GDM1 (cell line): ENCODE measurements at places on chromosomes 7 and 10.

DNA sequence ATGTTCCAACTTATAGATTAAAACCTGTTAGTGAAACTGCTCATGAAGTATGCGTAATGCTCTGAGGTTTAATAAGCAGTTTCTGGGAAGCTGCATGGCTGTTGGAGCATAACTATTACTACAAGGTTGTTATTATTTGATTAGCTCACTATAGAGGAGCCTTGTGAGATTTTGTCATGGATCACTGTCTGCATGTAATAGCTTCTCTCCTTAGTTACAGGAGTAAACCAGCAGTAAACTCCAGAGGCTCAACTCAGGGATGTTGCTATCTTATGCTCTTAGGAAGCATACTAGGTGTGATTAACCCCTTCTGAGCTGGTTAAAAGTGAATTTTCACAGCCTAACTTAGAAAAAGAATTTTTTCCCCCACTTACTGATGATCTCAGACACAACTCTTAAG, 63.6 kb upstream of the IFRD1 start:
- DNase-seq: no peak

DNA sequence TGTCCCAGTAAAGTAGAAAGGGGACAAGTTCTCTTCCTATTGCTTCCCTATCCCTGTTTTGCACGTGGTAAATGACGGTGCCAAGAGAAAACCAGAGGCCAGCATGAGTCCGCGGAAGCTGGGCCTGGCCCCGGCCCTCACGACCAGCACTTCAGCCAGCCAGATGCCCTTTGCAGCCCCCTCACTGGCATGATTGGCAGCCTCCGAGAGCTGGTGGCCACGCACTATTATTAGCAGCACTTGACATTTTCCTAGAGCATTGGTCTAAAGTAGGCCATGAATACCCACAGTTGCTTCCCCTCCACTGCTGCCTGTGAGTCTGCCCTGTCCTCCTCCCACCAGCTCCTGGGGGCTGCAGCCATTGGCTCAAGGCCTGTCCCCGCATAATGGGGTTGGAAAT, 369.1 kb downstream of the PLXNA4 start:
- DNase-seq: no peak

GRCh38 chr10:1029838-1030237, 4.2 kb upstream of the IDI2 start:
- no peak for DNase-seq

GRCh38 chr7:24817339-24817738, 60.1 kb upstream of the GSDME start:
- no peak for DNase-seq

DNA sequence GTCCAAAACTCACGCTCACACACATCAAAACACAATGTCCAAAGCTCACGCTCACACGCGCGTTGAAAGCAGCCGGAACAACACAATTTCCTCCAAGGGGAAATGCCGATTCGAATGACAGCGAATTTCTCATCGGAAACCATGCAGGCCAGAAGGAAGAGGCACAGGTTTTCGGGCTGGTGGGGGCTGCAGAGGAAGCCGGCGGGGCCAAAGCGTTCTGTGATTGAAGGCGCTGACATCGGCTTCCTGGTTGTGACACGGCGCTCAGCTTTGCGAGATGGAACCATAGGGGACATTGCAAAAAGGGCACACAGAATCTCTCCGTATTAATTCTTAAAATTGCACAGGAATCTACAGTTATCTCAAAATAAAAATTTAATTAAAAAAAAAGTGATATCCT, 61.3 kb downstream of the FOXL3 start:
- DNase-seq: no peak

- DNase-seq: no peak
These were observed 10.6 kb upstream of the DNMBP start for GRCh38 chr10:100020142-100020885.

- no peak for DNase-seq
These were observed 73.4 kb upstream of the LAMB4 start for GRCh38 chr7:108203537-108203936.

DNA sequence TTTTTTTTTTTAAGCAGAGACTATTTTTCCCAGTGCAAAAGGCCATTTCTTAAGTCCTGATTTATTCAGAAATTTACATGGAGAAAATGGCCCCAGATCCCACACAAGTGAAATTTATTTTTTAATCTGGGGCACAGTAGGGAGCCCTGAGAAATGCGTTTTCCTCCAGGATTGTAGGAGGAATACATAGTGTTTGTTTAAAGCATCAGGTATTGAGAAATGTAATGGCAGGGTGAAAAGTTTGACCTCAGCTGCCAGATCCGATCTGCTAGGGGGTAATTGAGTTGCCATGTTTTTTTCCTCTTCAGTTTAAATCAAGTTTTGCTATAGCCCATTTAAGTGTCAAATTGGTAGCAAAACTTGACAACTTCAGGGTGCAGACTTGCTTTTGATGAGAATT, 110.0 kb downstream of the LRMDA start:
- no peak for DNase-seq

DNA sequence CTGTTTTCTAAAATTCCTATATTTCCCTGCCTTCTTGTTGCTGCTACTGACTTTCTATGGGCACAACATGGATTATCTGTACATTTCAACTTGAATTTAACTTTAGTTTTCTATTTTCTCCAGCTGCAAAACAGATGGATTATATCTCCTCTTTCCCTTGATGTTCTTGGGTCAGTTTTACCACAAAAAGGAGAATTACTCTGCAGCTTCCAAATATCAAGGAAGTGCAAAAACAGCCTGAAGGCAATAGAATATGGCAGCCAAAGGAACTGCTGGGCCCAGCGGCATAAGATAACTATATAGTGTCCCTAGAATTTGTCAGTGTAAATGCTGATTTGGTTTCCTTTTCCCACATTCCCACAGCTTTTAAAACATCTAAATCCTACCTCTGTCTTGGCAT, 29.1 kb downstream of the CPED1 start:
- DNase-seq: no peak

GRCh38 chr10:3807928-3808496, 23.0 kb upstream of the KLF6 start:
- no peak for DNase-seq

GRCh38 chr7:126083014-126083413, 1153.4 kb upstream of the POT1 start:
- no peak for DNase-seq

DNA sequence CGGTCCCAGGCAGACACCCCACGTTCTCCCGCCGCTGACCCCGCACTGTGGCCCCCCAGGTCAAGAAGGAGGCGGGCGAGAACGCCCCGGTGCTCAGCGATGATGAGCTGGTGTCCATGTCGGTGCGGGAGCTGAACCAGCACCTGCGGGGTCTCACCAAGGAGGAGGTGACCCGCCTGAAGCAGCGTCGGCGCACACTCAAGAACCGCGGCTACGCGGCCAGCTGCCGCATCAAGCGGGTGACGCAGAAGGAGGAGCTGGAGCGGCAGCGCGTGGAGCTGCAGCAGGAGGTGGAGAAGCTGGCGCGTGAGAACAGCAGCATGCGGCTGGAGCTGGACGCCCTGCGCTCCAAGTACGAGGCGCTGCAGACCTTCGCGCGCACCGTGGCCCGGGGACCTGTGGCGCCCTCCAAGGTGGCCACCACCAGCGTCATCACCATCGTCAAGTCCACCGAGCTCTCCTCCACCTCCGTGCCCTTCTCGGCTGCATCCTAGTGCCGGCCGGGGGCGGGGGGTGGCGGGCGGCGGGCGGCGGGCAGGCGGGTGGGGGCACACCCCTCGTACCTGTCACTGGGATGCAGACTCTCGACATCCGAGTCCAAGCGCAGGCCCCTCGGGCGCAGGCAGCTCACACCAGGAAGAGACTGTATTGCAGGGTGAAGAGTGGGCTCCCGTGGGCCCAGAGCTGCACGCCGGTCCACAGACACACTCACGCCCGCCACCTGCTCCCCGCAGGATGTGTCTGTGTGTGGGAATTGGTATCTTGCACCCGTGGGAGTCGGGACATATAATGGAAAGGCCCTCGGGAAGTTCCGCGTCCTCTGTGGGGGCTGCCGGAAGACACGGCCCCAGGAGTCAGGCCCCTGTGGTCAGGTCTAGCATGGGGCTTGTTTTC, 9.6 kb downstream of the MAFK start:
- no peak for DNase-seq

DNA sequence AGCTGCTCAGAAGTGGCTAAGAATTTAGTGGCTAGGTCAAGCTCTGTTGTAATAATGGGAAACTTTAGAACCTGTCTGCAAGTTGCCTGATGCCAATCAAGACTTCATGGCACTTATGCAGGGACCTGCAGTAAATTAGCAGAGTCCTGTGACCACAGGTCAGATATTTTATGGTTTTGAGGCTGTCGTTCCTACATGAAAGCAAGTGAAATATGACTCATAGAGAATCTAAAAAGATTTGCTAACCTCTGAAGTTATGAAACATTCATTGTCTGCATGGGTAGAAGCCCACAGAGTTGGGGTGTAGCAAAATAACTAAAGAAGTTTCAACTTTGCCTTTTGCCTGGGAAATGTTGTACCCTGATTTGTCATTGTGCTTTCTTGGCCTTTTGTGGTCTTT, 32.3 kb downstream of the SLC39A12 start:
- no peak for DNase-seq

GRCh38 chr7:147196481-147196880, 1079.9 kb downstream of the CNTNAP2 start:
- DNase-seq: no peak

- DNase-seq: no peak
These were observed 80.8 kb downstream of the PPP1R17 start for GRCh38 chr7:31767686-31768358.

GRCh38 chr10:91162495-91163268, 57.8 kb upstream of the PCGF5 start:
- peak; percentile 35 for DNase-seq

- DNase-seq: no peak
These were observed 6.5 kb downstream of the SNX8 start for GRCh38 chr7:2307690-2308107.

DNA sequence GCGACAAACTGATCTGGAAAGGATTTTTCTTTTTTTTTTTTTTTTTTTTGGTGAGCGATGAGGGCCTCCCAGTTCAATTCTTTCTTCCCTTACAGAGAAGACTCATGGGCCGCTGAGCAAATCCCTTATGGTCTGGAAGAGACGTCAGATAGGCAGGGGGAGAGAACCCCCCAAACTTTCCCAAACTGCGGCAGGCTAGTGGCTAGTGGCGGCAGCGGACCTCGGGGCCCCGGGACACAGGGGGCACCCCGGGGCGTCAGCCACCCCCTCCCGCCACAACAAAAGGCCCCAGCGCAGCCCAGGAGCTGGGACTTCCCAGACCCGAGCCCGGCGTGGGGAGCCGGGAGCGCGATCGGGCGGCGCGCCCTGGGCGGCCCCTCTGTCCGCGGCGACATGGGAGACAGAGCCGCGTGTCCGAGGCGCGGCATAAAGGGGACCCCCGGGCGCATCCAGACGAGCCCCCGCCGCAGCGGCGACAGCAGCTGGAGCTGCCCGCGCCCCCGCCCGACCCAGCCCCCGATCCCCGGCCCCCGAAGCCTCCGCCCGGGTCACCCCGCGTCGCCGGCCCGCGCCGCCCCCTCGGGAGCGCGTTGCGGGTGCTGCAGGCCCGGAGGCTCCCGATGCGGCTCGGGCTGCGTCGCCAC, 755 bp downstream of the FAM171A1 start:
- no peak for DNase-seq

DNA sequence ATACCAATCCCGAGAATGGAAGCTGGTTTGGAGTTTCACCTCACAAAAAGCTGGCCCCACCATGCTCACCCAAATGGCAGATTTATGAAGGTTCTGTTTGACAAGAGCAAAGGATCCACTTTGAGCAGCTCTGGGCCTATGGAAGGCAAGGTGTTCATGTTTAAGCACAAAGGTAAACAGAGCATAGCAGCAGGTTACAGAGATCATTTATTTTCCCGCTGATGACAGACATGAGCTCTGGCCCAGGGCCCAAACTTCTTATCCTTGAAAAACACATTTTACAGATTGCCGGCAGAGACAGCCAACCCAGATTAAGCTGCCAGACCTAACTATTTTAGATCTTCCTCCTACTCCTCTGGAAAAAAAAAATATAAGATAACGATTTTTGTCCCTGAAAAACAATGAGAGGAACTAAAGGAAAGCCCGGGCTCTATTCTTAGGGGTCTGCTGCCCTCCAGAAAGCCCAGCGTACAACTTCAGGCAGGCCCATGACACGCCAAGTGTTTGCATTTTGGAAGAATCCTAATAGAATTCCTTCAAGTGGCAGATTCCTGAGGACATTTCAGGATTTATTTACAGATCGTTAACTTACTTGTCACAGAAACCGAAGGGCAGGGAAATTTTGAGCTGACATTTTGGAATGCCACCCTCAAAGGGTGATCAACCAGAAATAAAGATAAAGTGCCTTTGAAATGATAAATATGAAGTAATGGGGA, 40.0 kb downstream of the SYPL1 start:
- DNase-seq: peak; percentile 60

- DNase-seq: no peak
These were observed 40.0 kb upstream of the SRI start for GRCh38 chr7:88259656-88260380.

DNA sequence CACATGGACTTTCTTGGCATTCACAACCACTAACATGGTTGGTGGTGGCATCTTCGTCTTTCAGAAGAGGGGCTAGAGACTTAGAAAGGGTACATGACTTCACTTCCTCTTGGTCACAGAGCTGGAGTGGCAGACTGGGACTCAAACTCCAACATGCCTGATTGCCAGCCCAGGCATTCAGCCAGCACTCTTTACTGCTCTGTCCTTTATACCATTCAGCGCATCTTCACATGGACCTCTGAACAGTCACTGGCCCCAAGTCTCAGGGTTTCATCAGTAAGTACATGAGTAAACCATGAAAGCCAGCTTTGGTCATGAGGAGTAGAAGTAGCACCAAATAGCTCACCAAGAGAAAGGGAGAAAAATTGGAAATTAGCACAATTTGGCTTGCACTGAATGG, 148.4 kb upstream of the KLF14 start:
- DNase-seq: no peak

GRCh38 chr7:78587443-78588044, 789.0 kb downstream of the PHTF2 start:
- no peak for DNase-seq

DNA sequence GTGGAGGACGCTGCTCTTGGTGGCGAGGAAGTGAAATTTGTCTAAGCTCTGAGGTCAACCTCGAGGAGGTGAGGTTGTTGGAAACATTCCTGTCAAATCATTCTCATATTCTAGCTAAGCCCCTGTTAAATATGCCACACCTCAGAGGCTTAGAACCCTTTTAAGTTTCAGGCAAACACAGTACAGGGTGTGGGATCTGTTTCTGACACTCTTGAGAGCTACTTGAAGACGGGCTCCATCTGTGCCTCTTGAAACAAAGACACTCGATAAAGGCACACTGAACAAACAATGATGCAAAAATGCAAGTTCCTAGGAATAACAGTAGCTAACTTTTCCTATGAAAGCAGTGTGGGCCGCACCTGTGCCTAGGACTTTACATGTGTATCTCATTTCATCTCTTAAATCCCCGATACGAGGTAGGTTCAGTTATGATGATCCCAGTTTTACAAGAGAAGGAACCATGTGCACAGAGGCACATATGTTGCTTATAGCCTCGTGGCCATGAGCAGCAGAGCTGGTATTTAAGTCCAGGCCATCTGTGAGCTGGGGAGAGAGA, 299.2 kb downstream of the CCDC3 start:
- DNase-seq: no peak

GRCh38 chr7:40899636-40900507, 765.1 kb downstream of the SUGCT start:
- DNase-seq: no peak

GRCh38 chr7:111711426-111712065, 149.3 kb upstream of the IMMP2L start:
- DNase-seq: no peak
